ENCODE measurements at places on chromosomes 16 and 17. TPM values are rescaled to one million over a fixed set of nuclear protein-coding genes. Genes with fewer than 3 reads are reported as not detected.
A peak's percentile ranks its signal among the peaks of the same experiment; 100 is the strongest.

The PIK3R5 gene
- total RNA-seq: 89.4 TPM

- DNase-seq: no peak
Observed at GRCh38 chr17:48503747-48504146, 27.1 kb downstream of the HOXB1 start.

- DNase-seq: no peak
Observed at GRCh38 chr16:72424757-72425156, 252.8 kb upstream of the PMFBP1 start.

GRCh38 chr16:89458551-89458950, 31.8 kb downstream of the ANKRD11 start:
- no peak for DNase-seq

The TEN1 gene
- 16.1 TPM for total RNA-seq

GRCh38 chr16:83680980-83681379, 126.8 kb upstream of the HSBP1 start:
- DNase-seq: no peak

The ITGAX gene
- 4.6 TPM for total RNA-seq

DNA sequence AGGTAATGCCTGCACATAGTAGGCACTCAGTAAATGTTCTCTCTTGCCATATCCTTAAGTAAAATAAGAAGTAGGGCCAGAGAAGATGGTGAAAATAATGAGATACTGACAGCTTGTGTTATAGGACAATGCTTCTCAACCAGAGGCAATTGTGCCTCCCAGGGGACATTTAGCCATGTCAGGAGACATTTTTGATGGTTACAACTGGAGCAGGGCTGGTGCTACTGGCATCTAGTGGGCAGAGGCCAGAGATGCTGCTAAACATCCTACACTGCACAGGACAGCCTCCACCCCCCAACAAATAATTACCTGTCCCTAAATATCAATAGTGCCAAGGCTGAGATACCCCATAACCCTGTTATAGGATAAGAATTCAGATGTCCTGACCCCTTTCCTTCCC, 1.7 kb downstream of the RAD51D start:
- no peak for DNase-seq

- DNase-seq: peak; percentile 44
Observed at GRCh38 chr17:37488607-37489196, 989 bp upstream of the DUSP14 start.

The LPCAT2 gene
- total RNA-seq: 0.76 TPM

- DNase-seq: no peak
Observed at GRCh38 chr16:80631581-80631980, 90.8 kb downstream of the DYNLRB2 start.

GRCh38 chr17:53979991-53980390, 157.3 kb downstream of the KIF2B start:
- no peak for DNase-seq

DNA sequence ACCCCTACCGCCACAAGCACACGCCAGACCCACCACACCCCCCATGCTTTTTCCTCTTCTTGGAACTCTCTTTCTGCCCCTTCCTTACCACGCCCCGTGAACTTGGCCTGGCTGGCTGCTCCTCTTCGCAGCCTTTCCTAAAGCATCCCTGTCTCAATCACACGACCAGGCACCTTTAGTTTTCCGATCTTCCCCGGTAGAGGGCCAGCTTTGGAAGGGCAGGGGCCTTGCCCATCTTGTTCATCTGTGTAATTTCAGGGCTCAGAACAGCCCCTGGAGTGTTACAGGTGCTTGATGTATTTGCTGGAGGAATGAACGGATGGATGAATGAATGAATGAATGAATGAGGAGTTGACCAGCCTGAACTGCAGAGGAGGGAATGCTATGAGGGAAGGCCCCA, 3.7 kb downstream of the SPPL2C start:
- no peak for DNase-seq

GRCh38 chr16:79698341-79698753, 97.8 kb upstream of the MAF start:
- DNase-seq: no peak

GRCh38 chr16:88077328-88078108, 126.3 kb downstream of the BANP start:
- DNase-seq: no peak

GRCh38 chr16:27434141-27435051, 32.4 kb downstream of the IL21R start:
- DNase-seq: no peak

DNA sequence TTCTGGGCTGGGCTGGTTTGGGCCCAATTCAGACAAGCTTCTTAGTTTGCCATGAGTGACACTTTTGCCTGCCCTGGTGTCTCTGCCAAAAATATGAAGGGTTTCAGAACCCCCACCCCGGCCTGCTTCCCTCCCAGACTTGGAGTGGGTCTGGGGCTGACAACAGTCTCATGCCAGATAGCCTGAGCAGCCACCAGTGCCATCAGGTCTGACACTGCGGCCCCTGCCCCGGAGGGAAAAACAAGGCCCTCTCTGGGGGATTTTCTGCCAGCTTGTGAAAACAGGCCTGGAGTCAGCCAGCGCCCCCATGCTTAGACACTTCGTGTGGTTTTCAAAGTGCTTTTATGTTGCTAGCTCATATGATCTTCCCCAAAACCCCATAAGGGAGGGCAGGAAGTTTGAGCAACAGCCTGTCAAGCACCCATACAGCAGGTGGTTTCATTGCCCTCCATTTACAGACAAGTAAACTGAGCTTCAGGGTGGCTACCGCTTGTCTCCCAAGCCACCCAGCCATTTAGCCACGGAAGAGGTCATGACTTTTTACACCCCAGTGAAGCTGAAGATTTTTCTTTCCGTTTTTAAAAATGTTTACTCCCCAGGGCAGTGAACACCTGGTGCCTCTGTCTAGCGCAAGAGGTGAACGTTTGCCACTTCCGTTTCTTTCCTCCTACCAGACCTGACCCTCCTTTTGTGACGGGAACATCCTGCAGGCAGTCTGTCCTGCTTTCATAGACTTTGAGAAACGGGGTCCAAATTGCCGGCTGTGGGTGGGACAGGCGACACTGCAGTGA, 300.6 kb downstream of the SEC14L1 start:
- DNase-seq: peak; percentile 87

- no peak for DNase-seq
Observed at GRCh38 chr16:50901062-50901461, 159.2 kb downstream of the CYLD start.

The FTO gene
- 68.8 TPM for total RNA-seq

The SKA2 gene
- total RNA-seq: 21.9 TPM

- DNase-seq: no peak
Observed at GRCh38 chr17:78747488-78747887, 34.6 kb downstream of the CYTH1 start.

- peak; percentile 67 for DNase-seq
Observed at GRCh38 chr17:2828397-2829038, 32.3 kb downstream of the RAP1GAP2 start.

DNA sequence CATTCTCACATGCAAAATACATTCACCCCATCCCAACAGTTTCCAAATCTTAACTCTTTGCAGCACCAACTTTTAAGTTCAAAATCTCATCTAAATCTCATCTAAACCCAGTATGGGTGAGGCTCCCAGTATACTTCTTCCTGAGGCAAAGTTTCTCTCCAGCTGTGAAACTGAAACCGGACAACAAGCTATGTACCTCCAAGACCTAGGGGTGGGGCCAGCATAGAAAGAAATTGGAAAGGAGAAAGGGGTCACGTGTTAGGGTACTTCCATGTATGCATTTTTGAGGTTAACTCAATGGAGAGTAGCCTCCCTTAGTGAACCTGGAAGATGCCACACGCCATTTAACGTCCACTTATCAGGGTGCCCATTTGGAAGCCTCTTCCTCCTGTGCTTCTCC, 23.9 kb upstream of the LRRC75A start:
- DNase-seq: no peak

The BAIAP3 gene
- 19.7 TPM for total RNA-seq

The KRT23 gene
- not detected for total RNA-seq

GRCh38 chr16:87881324-87882200, 12.3 kb upstream of the SLC7A5 start:
- DNase-seq: no peak

The FNDC8 gene
- not detected for total RNA-seq

Measured in CD4-positive, alpha-beta memory T cell (primary cell).